MCF 10A (cell line): ENCODE measurements at places on chromosomes 4 and X. TPM values are rescaled to one million over a fixed set of nuclear protein-coding genes. Genes with fewer than 3 reads are reported as not detected.

The WDFY3 gene
- 73.7 and 90.7 TPM in 2 replicates for total RNA-seq

The DDIT4L gene
- 0.22 and 0.23 TPM in 2 replicates for total RNA-seq

- no peak for DNase-seq
Observed at GRCh38 chr4:89716893-89717292, 120.1 kb downstream of the SNCA start.

DNA sequence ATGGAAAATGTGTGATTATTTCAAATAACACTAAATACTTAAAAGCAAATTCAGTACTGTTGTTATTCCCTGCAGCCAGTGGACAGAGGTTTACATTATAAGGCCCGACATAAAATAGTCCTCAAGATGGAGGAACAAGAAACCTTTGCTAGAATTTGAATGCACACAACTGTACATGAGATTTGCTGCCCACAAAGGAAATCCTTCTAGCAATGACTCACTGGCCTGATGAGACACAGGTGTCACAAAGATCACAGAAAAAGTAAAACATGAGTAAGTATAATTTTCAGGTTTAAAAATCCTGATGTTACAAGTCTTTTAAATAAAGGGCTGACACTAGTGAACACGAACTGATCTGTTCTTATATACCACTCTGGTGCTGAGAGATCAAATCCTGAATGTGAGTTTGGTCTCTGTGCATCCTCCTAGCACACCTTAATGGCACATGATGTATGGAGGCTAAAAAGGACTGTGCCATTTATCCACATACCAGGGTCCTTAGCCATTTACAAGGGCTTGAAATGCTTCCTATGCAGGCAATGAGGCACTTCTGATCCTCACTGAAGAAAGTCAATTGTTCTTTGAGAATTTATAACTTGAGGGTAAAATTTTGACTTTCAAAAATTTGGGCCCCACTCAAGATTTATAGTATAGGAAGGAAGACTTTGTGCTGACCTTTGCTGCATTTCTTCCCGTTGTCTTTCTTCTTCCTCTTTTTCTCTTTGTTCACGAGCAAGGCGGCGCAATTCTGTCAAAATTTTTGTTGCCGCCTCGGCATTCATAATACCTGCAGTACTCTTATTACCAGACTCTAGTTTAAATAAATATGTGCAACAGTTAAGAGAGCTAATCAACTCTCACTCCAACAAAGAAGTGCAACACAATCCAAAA lies 23.0 kb downstream of the MAP7D3 start:
- DNase-seq, result no peak

- no peak for DNase-seq
Observed at GRCh38 chrX:1159548-1159947, 52.9 kb downstream of the CRLF2 start.
